ENCODE measurements at places on chromosomes 5 and 9.

DNA sequence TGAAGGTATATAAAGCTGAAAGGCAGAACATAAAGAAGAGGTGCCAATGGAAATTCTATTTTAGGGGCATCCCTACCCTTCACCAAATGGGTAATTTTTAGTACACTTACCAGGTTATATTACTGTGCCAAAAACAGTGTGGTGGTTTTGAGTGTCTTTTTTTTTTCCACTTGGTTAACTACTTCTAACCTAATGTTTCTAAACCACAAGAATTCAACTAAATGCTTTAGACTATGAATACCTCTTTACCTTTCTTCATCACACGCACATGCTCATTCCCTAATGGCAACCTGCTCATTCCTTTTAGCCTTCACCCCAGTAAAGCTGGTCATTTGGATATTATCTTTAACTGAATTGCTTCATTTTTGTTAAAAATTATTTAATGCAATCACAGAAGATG, 215.6 kb downstream of the PIK3R1 start:
- no peak for DNase-seq

- DNase-seq, result no peak
These were observed 36.5 kb upstream of the ANKDD1B start for GRCh38 chr5:75574791-75575190.

GRCh38 chr5:168750926-168751325, 171.8 kb upstream of the PANK3 start:
- no peak for DNase-seq

- no peak for DNase-seq
These were observed 320.7 kb downstream of the ASTN2 start for GRCh38 chr9:117093891-117094844.

- DNase-seq, result no peak
These were observed 29.2 kb downstream of the PCDHGC5 start for GRCh38 chr5:141517880-141518617.

- no peak for DNase-seq
These were observed 43.9 kb downstream of the PAM start for GRCh38 chr5:102799017-102799416.
